NCI-H1105 treated with DMSO at 0.1 percent for 48 hours (cell line): ENCODE measurements at places on chromosomes 2 and 18.

GRCh38 chr2:84924173-84925106 lies 19.0 kb downstream of the TMSB10 start:
- DNase-seq, result no peak

DNA sequence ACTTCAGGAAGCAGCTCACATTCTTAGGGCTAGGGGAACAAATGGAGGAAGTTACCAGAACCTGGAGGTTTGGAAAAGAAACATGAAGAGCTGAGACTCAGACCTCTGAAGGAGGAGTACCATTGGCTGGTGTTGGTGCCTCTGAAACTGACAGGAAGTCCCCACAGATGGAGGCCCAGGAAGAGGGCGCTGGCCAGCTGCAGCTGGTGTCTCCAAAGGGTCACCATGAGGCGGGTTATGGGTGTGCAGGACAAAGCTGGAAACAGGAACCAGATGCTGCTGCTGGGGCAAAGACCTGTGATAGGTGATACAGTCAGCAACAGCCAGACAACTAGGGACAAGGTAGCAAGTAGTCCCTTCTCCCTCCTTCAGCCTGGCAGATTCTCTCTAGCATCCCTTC lies 136.5 kb upstream of the SERPINE2 start:
- no peak for DNase-seq

- no peak for DNase-seq
These were observed 18.8 kb downstream of the COX7A2L start for GRCh38 chr2:42342061-42342794.

DNA sequence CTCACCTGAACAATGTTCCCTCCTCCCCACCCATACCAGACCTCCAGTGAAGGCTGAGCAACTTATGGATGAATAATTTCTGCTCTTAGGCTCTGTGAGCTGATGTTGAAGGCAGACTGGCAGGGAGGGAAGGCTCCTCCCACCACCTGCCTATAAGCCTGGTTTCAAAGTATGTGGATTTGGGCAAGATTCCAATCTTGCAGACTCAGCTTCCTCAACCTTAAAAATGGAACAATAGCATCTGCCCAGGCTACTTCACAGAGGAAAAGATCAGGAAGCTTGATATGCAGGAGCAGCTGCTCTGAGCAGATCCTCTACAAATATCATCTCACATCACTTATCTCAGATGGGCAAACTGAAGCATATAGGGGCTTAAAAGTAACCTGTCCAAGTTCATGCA lies 112.2 kb downstream of the ZFP36L2 start:
- peak; percentile 25 for DNase-seq

DNA sequence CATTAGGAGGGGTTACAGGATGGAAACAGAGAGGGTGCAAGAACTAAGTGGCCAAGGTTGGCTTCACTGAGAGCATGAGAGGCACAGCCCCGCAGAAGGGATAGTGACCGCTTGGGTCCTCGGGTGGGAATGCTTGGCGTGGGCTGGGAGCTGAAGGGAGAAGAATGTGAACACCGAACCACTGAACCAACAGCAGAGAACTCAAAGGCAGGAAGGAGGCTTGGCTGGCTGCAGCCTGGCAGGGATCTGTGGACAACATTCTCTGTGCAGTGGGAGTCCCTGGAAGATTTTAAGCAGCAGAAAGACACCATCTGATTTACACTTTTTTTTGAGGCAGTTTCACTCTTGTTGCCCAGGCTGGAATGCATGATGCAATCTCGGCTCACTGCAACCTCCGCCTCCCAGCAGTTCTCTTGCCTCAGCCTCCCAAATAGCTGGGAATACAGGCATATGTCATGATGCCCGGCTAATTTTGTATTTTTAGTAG lies 33.9 kb downstream of the SOWAHC start:
- no peak for DNase-seq

GRCh38 chr2:72220170-72220569 lies 72.5 kb upstream of the CYP26B1 start:
- no peak for DNase-seq

GRCh38 chr2:30226144-30227032 lies 4.9 kb upstream of the LBH start:
- DNase-seq, result no peak

DNA sequence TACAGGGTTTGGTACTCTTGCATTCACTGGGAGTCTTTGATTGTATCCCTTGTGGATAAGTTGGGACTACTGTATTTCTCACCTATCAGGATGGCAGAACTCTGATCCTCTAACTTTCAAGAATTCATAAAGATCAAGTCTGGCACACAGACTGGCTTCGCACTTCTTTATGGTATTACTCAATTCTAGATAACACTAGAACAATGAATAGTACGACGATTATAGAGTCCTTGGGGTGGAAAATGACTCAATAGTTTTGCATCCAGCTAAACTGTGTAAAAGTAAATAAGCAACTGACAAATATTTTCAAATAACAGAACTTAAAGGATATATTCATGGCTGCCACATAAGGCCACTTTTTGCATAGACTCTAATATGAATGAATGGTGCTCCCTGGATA lies 103.4 kb upstream of the MEX3C start:
- DNase-seq, result no peak

DNA sequence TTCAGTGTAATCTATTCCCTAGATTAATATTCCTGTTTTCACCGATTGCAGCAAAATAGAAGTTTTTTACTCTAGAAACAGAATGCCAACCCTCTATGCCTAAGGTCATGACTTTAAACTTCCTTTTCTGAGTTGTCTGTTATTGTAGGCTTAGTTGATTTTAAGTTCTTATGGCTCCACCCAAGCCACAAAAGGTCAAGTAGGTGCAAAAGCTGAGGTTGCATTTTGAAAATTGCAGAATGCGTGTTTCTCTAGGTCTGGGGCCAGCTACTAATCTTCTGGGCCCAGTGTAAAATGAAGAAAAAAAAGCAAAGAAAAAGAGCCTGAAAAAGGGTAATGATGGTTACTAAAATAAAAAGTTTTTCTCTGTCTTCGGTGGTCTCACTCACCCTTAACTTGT lies 635.7 kb upstream of the FAM98A start:
- DNase-seq, result no peak

DNA sequence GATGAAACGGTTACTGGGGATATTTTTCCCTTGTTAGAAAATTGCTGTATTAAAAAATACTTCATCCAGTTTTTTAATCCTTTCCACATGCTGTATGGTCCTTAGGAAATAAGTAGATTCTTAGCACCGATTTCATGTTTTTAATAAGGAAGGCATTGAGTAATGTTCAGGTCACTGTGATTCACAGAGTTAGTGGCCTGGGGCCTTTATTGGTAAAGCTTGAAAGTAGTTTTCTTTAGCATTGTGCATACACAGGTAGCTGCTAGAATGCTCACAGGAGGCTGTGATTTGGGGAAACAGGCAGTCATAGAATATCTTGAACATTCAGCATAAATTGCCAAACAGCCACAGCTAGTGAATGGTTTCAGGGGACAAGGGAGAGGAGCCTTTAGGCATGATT lies 79.8 kb downstream of the XRCC5 start:
- no peak for DNase-seq

DNA sequence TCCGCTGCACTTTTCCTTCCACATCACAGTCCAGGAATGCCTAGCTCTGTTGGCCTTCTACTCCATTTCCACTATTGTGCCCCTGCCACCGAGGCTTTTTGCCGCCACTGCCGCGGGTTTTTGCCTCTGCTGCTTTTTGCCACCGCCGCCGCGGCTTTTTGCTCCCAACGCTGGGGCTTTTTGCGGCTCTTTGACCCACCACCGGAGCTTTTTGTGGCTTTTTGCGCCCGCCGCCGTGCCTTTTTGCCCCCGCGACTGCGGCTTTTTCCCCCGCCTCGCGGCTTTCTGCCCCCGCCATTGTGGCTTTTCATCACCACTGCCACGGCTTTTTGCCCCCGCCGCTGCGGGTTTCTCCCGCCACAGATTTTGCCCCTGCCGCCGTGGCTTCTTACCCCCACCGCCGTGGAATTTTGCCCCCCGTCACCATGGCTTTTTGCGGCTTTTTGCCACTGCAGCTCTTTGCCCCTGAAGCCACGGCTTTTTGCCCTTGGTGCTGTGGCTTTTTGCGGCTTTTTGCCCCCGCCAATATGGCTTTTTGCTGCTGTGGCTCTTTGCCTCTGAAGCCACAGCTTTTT lies 2798.7 kb upstream of the TEKT4 start:
- DNase-seq, result no peak

- DNase-seq, result no peak
These were observed 85.0 kb downstream of the PTH2R start for GRCh38 chr2:208491641-208492040.
